NCI-H1105 (cell line): ENCODE measurements at places on chromosomes 2 and 18.

DNA sequence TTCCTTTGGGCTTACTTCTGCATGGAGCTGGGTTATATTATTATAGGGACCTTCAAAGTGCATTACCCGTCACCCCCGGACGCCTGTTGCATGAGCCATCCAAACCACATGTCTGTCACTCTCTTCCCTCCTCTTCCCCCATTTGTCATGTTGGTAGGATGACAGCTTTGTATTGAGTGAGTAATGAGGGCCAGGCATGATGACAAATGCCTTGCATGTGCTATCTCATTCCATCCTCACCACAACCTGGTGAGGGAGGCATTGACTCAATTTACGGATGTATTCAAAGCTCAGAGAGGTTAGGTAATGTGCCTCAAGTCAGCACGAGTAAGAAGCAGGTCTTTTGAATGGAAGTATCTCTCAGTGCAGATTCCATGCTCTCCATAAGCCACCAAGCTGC lies 510.5 kb upstream of the TNP1 start:
- no peak for DNase-seq

GRCh38 chr2:148022351-148022750 lies 1.5 kb downstream of the MBD5 start:
- no peak for DNase-seq

- no peak for DNase-seq
These were observed 55.4 kb downstream of the BOLA3 start for GRCh38 chr2:74092275-74092674.

GRCh38 chr18:68275616-68276015 lies 439.3 kb downstream of the TMX3 start:
- DNase-seq: no peak

DNA sequence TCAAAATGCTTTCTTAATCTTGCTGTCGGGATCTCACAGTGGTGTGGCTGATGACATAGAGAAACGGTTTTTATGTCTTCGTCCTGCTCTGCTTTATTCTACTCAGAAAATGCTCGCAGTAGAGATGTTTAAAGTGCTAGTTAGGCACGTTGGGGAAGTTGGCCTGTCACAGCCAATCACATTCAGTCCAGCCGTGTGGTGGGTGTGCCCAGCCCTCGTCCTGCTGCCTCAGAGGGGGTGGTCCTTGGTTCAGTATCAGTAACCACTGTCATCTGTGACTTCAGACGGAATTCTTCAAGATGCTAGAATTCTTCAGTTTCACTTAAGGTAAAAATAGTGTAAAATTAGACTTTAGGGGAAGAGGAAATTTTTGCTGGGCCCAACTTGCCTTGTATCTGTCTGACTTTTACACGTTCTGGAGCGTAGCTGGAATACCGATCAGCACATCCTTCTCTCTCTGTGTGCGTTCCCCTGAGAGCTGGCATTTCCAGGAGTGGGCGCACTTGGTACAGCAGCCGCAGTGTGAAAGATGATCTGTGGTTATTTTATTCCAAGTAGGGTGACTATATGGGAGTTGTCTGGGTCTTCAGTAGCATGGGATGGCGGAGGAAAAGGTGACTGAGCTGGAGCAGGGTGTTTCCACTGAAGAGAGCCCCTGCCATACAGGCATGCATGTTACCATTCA lies 18.5 kb downstream of the TRAF3IP1 start:
- DNase-seq: no peak

- DNase-seq: no peak
These were observed 13.3 kb downstream of the CNOT11 start for GRCh38 chr2:101265893-101266499.

DNA sequence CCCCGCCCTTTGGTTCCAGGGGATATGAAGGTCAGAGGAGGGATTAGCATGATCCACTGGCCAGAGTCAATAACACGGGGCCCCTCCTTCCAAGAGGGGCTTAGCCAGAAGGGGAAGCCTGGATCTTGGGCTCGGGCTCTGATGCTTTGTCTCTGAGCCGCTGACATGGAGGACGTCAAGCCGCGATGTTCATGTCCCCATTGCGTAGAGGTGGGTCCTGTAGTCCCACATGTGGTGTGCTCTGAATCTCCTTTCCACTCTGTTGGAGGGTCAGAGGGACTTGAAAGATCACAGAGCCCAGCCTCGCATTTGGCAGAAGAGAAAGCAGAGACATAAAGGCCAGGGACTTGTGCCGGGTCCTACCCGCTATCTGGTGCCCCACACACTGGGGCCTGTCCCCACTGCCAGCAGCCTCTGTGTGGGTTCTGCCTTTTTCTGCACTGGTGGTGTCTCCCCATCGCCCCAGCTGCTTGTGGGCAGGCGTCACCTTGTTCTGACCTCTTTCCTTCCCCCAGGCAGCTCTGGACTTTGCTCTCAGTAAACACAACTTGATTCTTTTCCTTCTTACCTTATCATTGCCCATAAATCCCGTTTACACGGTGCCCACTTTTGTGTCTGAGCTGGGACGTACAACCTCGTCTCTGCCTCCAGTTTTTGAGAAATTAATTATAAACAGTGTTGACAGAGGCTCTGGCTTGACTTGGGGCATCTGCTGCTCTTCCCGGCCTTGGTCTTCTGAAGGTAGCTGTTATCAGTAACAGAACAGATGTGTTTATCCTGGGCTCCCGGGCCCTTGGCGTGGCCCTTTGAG lies 48.8 kb downstream of the SH3BP4 start:
- DNase-seq: no peak

GRCh38 chr2:8498994-8499393 lies 182.9 kb upstream of the ID2 start:
- DNase-seq: no peak

- DNase-seq: no peak
These were observed 141.1 kb downstream of the KLHL29 start for GRCh38 chr2:23526114-23526513.

- DNase-seq: no peak
These were observed 572 bp downstream of the INPP4A start for GRCh38 chr2:98445177-98445682.
